NCI-H1417 treated with DMSO at 0.1 percent for 48 hours (cell line): ENCODE measurements at places on chromosomes 2 and 18.

DNA sequence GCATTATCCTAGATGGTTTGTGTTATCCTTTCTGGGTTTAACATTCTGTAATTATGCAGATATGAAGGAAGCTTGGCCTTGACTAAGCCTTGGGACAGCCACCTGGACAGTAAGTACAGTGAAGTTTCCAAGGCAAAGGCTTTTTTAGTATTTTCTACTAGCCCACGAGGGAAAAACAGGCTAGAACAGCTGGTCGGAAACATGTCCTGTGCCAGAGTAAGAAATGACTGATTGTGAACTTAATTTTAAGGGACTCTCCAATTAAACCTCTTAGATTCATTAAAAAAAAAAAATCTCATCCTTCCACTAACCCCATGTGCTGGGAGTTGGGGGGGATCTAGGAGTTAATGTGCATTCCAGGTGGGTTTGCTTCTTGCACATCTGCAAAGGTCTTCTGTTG, 720.8 kb downstream of the SLC4A3 start:
- DNase-seq: no peak

DNA sequence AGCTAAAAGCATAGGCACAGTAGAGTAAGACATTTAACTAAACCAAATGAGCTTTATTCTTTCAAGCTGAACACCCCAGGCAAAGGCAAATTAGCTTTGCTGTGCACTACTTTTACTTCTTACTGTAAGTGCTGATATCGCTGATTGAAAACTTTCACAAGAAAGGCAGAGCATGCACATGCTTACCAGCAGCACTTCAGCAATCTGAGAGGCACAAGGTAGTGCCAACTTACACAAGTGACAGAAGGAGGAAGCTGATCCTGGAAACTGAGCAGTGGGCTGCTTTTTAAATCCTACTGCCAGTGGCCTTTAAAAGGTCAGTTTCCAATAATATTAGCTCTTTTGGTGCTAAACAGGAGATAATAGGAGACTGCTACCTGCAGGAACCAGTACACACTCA, 43.9 kb downstream of the LANCL1 start:
- no peak for DNase-seq

GRCh38 chr2:43105586-43106558, 120.5 kb downstream of the ZFP36L2 start:
- no peak for DNase-seq

- DNase-seq: no peak
Measured at GRCh38 chr2:125564471-125564870, 1091.5 kb upstream of the GYPC start.

- no peak for DNase-seq
Measured at GRCh38 chr2:63041592-63041991, 9.0 kb upstream of the OTX1 start.

GRCh38 chr2:168796583-168797285, 5.7 kb upstream of the NOSTRIN start:
- DNase-seq: no peak

- no peak for DNase-seq
Measured at GRCh38 chr2:111537078-111537655, 346.8 kb downstream of the ANAPC1 start.

DNA sequence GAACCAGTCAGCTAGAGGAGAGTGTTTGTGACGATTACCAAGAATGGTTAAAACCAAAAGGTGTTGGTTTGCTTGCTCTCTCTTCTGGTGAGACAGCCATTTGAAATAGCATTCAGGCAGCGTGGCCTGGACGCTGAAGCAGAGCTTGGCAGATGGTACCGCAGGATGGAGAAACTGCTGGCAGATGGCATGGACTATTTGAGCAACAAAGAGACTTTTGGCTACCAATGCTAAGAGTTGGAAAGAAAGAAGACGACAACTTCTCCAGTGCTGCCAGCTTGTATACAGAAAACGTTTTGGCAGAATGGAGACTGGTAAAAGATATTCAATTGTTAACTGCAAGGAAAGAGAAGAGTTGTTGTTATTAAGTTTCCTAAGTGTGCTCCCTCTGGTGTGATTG, 315.0 kb downstream of the PARD3B start:
- no peak for DNase-seq

GRCh38 chr18:9612215-9612830, 2.0 kb downstream of the PPP4R1 start:
- peak; percentile 23 for DNase-seq

- DNase-seq: no peak
Measured at GRCh38 chr18:2846636-2847316, at the start of gene EMILIN2. EMILIN2 (plus strand) TSS chr18:2847006; CDS start chr18:2847189, 183 bp downstream.

- DNase-seq: no peak
Measured at GRCh38 chr18:49380801-49381200, 79.6 kb downstream of the DYM start.

DNA sequence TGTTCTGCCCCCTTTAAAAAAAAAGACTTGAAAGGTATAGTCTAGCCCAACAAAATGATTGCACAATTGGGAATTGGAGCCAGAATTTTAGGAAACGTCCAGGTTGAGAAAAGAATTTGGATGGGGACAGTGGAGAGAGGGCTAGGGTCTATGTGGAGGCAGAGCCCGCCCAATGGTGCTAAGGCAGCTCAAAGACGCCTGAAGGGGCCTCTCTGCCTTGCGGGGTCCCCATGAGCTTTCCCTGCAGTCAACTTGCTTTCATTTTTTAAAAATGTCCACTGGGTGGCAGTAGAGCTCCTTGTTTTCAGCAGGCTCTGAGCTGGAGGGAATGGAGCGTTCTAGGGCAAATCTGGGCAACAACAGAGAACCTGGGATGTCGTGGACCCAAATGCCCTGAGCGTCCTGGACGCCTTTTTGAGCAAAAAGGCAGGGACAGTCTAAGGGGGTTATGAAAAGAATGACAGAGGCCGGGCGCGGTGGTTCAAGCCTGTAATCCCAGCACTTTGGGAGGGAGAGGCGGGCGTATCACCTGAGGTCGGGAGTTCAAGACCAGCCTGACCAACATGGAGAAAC, 40.2 kb upstream of the ITM2C start:
- DNase-seq: peak; percentile 32

GRCh38 chr2:201618744-201619662, 24.3 kb downstream of the TMEM237 start:
- DNase-seq: peak; percentile 12

DNA sequence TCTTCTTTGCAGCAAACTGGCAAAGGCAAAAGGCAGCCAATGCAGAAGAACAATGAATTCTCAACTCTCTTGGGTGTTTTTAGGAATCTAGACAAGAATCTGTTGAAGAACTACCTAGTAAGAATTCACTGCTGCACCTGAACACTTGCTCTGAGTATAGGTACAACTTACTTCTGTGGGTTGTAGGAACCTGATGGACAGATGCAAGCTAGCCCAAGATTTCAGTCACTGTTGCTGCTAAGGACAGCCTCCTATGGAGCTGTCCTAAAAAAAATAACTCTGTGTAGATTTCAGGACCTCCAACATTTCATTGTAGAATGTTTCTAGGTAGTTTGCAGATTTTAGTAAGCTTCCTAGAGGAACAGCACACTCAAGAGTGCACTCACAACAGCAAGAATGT, 363.5 kb downstream of the CBLN2 start:
- DNase-seq: no peak

DNA sequence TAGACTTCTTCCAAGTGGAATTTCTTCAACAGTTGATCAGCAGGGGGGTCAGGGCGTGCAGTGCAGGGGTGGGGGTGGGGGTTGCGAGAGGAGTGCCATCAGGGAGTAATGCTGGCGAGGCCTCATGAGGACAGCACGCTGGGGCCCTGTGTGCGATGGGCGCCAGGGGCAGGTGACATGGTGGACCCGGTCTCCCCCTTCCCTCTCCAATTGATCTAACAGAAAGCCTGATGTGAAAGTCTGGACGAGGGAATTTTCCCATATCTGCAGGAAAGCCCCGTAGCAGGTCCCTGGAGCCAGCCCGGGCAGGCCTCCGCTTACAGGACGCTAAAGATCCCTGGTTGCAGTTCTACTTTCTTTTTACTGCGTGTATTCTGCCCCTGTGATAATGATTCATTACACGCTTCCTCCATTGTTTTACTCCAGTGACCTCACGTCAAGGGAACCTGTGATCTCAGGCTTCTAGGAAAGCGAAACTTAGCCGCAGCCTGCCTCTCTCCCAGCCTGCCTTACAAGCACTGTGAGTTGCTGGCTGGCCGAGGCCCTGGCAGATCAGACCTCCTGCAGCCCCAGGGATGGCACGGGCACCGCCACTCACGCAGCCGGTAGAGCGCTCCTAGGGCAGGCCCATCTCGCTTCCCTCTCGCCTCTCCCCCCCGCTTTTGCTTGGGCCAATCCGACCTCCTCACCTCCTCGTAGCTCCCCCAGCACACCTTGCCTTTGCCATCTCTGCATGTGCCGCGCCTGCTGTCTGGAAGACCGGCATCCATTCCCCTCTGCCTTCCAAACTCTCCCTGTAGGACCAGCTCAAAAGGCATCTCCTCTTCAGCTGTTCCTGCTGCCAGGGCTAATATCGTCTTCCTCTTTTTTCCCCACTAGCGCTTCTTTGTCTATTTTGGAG, 19.2 kb downstream of the NEURL3 start:
- no peak for DNase-seq

GRCh38 chr2:211216221-211216620, 659.8 kb downstream of the CPS1 start:
- DNase-seq: no peak
